Stimulated activated CD4-positive, alpha-beta T cell treated with anti-CD3 and anti-CD28 coated beads, Interleukin-15, amount 100 ng/mL, for 1 hour (primary cell): ENCODE measurements at places on chromosomes 2 and 18.

DNA sequence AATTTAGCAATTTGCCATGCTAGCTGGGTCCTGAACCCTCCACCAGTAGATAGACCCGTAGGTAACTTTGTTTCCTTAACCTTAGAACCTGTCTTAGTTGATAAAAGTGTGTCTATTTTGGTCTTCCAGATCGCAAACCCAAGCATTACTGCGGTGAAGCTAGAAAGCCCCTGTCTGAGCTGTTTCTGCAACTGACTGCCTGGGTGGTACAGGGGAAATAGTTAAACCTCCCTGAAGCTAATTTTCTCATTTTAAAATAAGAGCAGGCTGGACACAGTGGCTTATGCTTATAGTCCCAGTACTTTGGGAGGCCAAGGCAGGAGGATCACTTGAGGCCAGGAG, 101.7 kb upstream of the MSH2 start:
- no peak for DNase-seq

DNA sequence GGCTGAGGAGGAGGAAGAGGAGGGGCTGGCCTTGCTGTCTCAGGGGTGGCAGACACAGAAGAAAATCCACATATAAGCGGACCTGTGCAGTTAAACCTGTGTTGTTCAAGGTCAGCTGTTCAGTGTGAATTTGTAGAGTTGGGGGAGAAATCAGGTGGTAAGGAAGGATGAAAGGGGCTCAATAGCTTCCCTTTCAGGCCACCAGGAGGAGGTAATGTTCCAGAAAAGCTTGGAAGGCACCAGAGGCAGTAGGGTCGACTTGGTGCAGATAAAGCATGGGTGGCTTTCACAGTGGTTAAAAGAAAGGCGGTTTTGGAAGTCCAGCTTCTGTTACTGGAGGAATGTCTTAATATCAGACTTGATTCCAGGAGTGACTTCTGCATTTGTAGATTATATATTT, 167.4 kb downstream of the THSD7B start:
- DNase-seq: no peak

- no peak for DNase-seq
These were observed 249.3 kb downstream of the GBX2 start for GRCh38 chr2:235918876-235919275.

DNA sequence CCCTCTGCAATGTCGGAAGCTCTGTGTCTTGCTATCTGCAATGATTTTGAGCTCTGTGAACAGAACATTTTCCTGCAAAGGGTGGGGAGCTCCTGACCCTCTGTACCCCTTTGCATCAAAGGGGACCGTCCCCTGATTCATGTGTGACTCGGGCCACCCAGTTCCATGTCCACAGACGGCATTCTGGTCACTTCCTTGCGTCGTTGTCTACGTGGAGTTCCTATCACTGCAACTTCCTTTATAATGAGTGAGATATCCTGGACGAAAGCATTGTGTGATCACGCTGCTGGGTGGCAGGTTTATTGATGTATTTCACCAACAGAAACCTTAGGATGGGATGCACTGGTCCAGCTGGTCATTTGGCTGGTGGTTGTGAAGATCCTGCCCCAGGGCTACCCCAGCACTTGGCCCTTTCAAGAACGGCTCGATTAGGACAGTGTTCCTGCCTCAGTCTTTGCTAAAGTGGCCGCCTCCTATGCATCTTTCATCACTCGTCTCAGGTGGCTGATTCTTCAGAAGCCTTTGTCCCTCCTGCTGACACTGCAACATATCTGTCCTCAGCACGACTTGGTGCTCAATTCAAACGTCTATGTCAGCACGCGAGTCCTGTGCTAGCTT, 202.7 kb downstream of the ACKR3 start:
- no peak for DNase-seq

- no peak for DNase-seq
These were observed 6.5 kb upstream of the KCNF1 start for GRCh38 chr2:10905006-10905861.

- no peak for DNase-seq
These were observed 642 bp upstream of the SRSF7 start for GRCh38 chr2:38751596-38752410.

GRCh38 chr2:157172866-157173578, 84.5 kb upstream of the GALNT5 start:
- no peak for DNase-seq

GRCh38 chr2:239644011-239644410, 243.2 kb upstream of the HDAC4 start:
- no peak for DNase-seq

- DNase-seq: no peak
These were observed 20.3 kb downstream of the OXER1 start for GRCh38 chr2:42743659-42743990.

DNA sequence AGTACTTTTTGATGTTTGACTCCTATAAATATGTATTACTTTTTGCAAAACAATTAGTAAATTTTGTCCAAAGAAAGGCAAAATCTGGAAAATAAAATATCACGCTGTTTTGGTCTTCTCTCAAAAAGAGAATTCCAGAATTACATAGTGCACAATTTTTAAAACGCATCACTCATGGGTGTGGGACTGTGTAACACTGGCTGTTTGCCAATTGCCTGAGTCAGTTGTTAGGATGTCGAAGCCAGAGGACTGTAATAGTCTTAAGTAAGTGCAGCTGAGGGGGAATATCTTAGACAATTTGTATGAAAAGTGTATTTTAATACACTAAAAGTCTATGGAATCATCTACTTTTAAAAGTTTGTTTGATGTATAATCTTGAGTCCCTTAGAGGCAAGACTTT, 24.1 kb upstream of the EPHA4 start:
- no peak for DNase-seq
